ENCODE measurements at places on chromosomes 3 and 15.

DNA sequence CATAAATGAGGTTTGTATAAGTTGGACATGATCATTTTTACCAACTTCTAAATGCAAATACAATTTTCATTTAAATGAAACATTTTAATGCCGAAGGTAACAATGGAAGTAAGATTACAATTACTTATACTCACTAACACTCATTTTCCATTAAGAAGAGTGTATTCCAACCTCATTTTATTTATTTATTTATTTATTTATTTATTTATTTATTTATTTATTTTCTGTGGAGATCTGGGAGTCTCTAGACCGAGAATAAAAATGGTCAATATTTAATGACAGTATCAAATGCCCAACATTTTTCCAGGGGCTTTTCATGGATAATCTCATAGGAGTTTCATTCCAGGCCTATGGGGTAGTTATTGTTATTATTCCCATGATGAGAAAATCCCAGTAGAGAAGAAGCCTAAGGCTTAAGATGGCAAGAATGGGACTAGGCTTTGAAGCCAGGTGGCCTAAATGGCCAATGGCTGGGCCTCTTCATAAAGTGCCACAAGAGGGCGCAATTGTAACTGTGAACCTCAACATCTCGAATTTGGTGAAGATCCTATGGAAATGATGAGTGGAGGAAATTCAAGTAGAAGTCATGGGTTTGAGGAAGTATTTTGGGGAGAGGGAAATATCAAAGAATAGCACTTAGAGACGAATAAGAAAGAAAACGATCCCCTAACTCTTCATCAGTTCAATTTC is 21.3 kb downstream of the VGLL3 start:
- no peak for DNase-seq

DNA sequence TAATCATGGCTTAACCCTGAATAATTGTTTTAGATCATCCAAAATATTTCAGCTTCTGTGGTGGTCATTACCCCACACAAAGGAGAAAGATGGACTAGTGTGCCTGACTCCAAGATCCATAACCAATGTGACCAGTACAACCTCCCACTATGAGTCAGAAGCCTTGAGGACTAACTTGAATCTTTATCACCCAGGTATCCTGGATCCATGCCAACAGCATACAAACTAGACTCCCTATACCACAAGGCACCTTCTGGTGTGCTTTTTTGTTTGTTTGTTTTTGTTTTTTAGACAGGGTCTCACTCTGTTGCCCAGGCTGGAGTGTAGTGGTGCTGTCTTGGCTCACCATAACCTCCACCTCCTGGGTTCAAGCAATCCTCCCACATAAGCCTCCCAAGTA is 317.7 kb downstream of the VPS13C start:
- no peak for DNase-seq

DNA sequence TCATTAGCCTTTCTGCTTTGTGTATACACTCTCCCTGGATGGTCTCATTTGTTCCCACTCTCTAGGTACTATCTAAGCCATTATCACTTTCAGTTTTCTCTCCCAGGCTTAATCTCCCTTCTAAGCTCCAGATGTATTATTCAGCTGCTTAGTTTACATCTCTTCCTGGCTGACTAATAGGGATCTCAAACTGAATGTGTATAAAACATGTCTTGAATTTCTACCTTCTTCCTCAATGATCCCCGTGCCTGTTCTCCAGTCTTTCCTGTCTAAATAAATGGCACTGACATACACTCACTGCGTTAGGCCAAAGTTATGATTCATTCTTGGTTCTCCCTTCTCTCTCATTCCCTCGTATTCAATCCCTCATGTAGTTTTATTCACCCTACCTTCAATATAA is 127.3 kb downstream of the NR2F2 start:
- DNase-seq = no peak

- no peak for DNase-seq
Observed at GRCh38 chr15:63663906-63664305, 66.7 kb downstream of the FBXL22 start.

- DNase-seq = peak; percentile 37
Observed at GRCh38 chr15:65326117-65326526, 21.6 kb downstream of the RNU5B-1 start.

DNA sequence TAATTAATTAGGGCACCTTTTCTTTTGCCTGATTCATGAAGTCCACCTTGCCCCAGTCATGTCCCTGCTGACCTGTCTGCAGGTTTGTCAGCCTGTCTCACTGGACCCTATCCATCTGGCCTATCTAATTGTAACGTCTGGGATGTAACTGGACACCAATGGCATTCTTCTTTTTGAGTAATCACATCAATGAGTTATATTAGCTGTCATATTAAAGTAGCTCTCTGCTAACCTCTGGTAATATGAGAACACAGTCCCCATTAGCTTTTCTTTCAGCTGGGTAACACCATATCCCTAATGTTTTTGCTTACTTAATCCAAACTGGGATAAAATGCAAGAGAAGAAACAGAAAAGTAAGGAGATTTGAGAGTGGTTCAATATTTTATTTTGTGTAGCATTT is 166.2 kb upstream of the VEPH1 start:
- no peak for DNase-seq

DNA sequence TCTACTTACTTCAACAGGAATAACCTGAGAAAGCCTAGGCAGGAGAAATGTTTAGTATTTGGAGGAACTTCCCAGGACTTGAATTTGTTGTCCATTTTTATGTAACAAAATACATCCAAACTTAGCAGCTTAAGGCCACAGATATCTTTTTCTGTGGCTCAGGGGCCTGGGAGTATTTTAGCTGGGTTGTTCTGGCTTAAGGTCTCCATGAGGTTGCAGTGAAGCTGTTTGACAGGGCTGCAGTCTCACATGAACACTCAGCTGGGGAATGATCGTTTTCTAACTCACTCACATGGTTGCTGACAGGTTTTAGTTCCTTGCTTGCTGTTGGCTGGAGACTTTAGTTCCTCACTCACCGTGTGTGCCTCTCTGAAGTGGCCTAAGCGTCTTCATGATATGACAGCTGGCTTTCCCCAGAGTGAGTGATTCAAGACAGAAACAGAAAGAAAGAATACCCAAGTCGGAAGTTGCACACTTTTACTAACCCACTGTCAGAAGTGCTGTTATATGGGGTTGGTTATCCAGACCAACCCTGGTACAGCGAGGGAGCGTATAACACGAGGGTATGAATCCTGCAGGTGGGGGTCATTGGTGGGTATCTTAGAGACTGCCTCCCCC is 229.7 kb upstream of the TBL1XR1 start:
- no peak for DNase-seq
